ENCODE measurements at places on chromosomes 1 and 21.

DNA sequence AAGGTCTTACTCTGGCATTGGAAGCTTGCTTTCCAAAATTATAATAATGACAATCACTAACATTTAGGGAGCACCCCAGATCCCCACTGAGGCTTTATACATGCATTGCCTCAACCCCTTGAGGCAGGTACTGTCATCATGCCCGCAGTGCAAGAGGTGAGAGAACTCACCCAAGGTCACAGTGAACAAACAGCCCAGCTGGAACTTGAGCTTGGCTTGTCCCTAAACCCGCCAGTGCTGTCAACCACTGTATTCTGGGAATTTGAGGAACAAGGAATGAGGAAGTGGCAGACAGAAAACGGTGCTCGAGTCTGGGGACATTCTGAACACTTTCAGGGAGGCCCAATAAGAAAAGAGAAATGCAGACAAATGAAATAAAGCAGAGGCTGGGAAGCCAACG lies 34.6 kb upstream of the TLR5 start:
- no peak for DNase-seq

DNA sequence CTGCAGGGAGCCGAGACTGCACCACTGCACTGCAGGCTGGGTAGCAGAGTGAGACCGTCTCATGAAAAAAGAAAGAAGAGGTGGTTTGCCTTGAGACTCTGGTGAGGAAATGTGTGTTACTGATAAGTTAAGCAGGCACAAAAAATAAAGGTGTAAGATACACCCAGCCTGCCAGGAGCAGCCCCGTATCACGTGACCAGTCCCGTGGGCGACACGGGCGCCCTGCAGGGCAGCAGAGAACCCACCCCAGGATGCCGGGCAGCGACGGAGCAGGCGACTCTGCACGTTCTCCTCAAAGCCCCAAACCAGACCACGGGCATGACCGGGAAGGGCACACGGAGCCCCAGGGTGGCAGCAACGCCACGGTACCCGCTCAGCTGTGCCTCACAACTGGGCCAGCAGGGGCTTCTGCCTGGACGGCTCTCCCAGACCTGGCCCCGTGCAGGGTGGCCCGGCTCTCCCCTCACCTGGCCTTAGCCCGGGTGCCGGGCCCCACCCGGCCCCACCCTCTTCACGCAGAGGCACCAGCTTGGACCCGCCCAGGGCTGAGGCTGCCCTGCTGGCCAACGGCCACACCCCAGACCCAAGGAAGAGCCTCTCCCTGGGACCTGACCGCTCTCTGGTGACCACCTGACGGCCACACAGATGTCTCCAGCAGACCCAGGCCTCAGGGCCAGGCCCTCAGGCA lies 8.1 kb upstream of the TNFRSF4 start:
- no peak for DNase-seq

DNA sequence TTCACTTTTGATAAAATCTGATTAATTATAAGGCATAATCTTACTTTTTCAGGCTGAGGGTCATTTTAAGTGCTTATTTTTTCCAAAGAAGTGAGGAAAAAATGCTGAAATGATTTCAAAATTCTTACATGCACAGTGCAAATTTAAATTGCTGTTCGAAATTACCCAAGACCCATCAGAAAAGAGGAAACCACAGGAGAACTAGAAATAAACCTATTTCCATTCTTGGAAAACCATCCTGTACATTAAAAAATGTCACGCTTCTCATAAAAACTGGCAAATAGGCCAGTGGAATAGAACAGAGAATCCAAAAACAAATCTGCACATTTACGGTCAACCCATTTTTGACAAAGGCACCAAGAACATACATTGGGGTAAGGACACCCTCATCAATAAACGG lies 414.9 kb downstream of the SMYD3 start:
- no peak for DNase-seq

DNA sequence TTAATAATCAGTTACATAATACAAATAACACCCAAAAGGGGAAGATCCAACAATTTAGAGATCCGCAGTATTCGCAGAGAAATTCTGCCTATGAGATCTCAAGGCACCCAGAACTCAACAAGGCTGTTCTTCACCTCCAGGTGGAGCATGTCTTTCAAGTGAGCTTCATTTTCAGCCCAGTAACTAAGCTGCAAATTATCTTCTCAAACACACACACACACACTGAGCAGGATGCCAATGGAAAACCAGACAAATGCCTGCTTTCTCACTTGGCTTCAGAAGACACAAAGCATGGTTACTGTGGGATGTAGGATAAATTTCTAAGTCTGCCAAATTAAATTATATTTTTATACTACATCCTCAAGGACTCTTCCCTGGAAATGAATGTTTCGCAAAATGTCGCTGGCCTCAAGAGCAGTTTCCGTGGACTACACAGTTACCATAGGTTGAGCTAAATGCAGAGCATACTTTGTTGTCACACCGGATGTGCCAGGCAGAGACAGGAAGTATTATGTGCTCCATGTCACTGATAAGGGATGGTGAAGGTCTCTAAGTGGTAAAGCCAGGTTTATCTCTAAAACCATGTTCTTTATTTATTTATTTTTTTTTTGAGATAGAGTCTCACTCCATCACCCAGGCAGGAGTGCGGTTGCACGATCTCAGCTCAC lies 30.3 kb downstream of the UBR4 start:
- peak; percentile 15 for DNase-seq

DNA sequence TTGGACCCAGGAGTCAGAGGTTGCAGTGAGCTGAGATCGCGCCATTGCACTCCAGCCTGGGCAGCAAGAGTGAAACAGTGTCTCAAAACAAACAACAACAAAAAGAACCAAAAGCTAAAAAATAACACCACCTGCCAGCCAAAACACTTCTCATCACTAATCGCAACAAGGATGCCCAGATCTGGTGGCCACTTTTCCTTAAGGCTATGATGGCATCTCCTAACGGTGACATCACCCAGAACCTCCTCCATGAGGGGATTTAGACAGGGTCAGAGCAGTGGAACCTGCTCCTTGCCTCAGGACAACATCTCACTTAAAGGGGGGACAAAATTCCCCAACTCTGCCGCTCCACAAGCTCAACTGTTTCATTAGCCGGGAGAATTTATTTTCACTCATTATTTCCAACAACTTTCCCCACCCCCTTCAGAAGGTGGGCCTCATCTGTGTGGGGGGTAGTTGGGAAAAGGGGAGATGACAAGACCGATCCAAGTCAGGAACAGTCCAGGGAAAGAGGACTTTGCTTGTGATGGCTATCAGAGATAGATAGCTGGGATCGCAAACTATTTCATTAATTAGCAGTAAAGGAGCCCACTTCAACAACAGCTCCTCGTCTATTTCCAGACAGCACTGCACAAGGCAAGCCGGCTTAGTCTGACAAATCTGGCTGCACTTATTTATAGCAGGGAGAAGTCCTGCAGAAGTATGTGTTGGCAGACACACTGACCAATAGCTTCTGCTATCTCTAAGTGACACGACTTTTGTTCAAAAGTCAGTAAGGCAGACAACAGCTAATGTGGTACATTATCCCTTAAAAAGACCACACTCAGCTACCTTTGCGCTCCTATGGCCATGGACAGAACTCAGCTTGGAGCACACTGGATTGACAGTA lies 2.6 kb downstream of the PABPC4 start:
- no peak for DNase-seq

- no peak for DNase-seq
Measured at GRCh38 chr1:184390889-184391288, 4.1 kb downstream of the C1orf21 start.

DNA sequence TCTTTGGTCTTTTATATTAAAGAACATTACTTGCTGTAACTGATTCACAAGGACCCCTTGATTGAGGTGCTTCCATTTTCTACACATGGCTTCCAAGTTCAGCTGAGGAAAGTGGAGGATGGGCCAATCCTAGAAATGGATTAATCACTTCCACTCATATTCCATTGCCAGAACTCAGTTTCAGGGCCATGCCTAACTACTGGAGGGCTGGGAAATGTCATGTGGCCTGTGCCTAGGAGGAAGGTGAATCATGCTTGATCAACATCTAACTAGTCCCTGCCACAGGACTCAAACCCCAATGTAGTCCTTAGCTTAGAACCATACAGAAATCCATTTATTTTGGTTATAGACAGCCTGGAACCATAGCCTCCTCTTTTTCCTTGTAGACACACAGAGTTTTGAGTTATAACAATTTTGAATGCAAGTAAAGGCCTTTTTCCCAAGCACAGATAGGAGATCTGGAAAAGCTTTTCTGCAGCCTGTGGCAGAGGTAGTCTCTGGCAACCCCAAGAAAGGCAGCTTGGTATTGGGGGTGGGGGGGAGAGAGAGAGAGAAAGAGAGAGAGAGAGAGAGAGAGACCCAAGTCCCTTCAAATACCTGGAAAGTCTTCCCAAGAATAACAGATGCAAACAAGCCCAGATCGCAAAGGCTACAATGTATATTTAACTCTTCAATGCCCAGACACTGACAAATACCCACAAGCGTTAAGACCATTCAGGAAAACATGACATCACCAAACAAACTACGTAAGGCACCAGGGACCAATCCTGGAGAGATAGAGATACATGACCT lies 12.5 kb downstream of the MAST2 start:
- DNase-seq: no peak

GRCh38 chr21:29627905-29628304 lies 311.9 kb downstream of the GRIK1 start:
- DNase-seq: no peak

DNA sequence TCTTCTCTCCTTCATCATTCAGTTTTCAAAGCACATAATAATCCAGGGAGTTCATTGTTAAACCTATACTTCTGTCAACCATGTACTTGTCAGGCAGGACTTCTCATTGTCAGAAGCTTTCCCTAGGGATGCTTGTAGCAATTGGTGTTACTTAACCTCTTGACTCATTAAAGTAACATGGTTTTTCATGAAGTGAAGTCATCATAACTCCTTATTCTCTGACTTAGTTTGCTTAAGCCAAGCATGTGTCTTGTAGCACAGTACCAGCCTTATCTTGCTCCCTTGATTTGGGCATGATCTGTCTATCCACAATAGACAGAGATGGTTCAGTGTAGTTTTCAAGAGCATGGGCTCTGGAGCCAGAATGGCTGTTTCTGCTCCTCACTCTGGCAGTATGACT lies 45.3 kb downstream of the LRIG2 start:
- no peak for DNase-seq

DNA sequence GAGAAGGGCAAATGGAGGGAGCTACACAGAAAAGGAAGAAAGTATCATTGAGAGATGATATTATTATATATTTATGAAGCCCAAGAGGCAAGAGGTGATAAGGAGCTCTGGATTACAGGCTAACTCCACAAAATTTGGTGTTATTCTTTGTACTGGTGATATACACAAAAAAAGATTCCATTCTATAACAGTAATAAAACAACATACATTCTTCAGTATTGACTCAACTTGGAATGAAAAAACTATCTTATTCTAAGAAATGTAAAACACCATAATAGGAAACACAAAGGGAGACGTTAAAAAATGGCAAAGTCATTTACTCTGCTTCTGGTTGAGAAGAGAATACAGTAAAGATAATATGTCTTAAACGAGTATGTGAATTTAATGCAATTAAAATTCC lies 99.4 kb downstream of the TEX35 start:
- DNase-seq: no peak

GRCh38 chr1:157230500-157230899 lies 92.3 kb upstream of the ETV3 start:
- no peak for DNase-seq

DNA sequence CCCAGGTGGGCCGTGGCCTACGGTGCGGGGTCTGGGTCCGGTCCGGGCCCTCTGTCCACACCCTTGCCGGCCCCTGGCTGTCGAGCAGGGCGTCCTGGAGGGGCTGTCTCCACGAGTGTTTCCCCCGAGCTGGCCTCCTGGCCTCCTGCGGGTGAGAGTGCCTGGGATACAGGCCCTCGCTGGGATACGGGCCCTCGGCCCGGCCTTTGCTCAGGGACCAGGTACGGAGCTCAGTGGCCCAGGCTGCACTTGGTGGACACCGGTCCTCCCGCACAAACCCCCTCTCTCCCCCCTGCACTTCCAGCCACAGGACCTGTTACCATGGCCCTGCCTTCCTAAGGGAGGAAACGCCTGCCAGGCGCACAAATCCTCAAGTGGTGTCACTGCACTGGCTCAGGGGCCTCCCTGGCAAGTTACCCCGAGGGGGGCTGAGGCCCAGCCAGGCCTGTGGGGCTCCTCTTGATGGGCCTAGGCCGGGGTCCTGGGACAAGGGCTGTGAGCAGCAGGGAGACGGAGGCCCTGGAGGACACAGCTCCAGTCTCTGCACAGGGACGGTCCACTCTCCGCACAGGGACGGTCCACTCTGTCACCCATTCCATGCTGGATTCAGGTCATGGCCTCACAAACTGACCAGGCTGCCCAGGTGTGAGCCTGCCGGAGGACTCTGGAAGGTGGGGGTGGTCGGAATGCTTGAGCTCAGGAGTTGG lies 18.2 kb upstream of the RNF223 start:
- no peak for DNase-seq

- no peak for DNase-seq
Measured at GRCh38 chr1:100036718-100037655, 67.2 kb downstream of the SLC35A3 start.

DNA sequence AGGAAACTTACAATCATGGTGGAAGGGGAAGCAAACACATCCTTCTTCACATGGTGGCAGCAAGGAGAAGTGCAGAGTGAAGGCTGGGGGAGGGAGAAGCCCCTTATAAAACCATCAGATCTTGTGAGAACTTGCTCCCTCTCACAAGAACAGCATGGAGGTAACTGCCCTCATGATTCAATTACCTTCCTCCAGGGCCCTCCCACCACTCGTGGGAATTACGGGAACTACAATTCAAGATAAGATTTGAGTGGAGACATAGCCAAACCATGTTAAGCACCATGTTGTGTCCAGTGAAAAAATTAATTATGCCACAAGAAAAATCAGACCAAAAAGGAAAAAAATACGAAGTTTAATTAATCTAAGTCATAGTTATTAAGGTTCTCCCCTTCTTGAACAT lies 109.5 kb downstream of the CLDN17 start:
- DNase-seq: no peak

- DNase-seq: no peak
Measured at GRCh38 chr1:119727991-119728390, 16.3 kb downstream of the PHGDH start.

DNA sequence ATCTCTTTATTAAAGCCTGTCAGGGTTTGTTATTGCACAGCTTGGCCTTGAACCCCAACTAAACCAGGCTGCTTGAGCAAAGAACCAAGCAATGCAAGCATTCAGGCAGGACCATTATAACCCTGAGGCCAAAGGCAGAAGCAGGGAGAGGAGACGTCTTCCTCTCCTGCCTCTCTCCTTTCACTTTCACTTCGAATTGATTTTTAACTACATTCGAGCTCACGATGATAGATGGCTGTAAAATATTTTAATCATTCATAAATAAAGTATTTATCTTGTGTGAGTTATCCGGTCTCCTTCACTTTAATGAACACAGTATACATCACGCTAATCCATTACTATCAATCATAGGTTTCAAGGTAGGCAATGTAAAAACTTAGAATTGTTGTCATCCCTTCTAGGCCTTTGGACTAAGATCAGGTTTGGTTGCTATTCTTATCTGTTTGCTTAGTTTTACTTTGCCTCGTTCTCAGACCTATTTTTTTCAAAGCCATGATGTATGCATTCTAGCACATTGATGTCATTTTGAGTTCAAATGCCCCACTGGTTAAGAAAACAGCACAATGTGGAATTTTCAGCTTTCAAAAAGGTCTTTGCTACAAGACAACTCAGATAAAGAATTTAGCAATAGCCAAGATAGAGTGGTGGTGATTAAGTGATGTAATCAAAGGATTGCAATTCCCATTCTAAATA lies 480.2 kb upstream of the RUNX1 start:
- no peak for DNase-seq
